Upper lobe of left lung (tissue), 6 donors: ENCODE measurements at places on chromosomes 3 and 15. TPM values are rescaled to one million over a fixed set of nuclear protein-coding genes. Genes with fewer than 3 reads are reported as not detected.

DNA sequence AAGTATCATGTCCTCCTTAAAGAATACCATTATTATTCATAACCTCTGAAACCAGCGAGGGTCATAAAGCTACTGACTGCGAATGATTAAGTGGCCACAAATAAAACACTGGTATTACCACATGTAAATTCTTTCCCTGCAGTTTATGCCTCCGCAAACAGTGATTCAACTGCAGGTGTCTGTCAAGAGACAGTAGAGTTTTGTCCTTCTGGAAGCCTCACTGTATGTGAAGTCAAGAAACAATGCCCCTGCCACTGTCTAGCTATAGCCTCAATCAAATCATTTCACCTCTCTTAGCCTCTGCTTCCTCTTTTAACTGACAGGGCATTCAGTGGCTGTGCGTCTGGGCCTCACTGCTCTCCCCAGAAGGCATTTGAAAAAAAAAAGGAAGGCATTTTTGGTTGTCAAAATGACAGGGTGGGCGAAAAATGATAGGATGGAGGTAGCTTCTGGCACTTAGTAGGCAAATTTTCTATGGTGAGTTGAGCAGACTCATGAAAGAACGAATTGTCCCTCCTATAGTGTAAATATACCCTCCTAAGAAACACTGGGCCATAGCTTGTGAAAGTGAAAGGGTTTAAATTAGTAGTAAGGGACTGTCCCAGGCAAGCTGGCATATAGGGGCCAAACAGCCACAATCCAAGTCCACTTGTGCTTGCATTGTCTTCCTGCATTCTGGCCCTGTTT, 66.7 kb downstream of the FILIP1L start:
- DNase-seq = no peak

DNA sequence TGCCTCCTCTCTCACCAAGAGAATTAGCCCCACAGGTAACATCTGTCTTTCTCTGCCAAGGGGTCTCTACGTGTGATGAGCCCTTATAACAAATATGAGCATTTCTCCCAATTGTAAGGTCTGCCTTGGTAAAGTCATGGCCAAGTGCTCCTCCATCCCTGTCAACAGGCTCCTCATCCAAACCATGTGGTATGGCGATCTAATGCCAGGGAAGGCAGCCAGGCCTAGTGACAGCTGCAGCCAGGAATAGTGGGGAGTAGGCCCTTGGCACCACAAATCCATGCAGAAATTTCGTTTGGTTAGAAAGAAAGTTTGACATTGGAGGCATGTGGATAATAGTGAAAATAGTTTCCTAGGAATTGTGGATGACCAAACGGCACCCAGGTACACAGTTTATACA, 4.7 kb upstream of the LRTM1 start:
- no peak for DNase-seq

GRCh38 chr3:50571486-50571885, 2.2 kb downstream of the HEMK1 start:
- DNase-seq = no peak

- peak; percentile 19 for DNase-seq
These were observed 2.1 kb upstream of the AMOTL2 start for GRCh38 chr3:134376385-134376765.

DNA sequence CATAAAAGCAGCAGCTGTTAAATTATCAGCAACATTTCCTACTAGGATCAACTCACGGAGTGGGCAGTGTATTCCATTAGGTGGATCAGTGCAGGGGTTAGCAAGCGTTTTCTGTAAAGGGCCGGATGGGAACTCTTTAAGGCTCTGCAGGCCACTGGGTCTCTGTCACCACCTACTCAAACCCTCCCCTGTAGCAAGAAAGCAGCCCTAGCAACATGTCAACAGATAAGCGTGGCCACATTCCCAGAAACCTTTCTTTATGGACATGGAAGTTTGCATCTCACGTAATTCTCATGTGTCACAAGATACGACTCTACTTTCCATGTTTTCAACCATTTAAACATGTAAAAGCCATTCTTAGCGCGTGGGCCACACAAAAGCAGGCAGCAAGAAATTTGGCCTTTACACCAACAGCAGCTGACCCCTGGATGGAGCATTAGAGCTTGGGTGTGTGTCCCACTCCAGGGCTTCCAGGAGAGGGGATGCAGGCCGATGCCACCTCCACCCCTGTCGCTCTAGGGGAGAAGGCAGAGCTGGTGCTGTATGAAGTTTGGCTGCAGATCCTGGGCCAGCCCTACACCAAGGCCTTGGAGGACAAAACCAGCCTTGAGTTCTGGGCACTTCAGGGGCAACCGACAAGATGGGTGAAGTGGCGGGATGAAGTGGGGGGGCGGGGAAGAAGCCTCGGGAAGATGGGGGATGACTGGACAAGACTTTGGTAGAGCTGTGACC, 48.2 kb upstream of the CSPG4 start:
- no peak for DNase-seq

UTS2B gene
- total RNA-seq = not detected

CHAC1 gene
- 2.6 TPM for total RNA-seq

DNA sequence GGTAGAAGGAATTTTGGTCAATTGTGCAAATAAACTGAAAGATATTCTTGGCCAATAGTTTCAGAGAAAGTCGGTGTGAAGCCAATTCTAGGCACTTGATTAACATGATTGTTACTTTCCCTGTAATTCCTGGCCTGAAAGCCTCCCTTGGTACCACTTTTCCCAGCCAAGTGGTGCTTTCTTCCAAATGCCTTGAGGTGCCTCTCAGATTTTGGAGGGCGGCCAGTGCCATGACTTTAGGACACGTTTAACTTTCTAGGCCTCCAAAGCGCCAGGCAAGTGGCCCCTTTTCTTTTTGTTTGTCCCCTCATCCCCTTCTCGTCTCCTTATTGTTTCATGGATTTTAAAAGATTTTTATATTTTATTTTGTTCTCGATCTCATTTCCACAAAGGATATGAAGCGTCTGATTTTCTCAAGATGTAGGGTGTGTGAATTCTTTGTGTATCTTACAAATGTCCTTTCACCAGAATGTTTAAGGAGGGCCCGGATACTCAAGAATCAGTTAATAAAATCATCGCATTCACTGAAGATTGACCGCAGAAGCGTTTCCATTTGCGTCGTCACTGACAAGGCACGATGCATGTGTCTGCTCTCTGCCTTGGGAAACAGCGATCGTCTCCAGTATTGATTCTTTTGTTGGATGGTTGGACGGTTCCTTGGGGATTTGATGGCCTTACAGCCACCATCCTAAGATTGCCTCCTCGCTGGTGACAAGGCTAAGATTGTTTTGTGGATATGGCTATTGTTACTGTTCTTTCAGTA, 87.8 kb downstream of the ASB7 start:
- DNase-seq = peak; percentile 52
